ENCODE measurements at places on chromosomes 5 and 9. TPM values are rescaled to one million over a fixed set of nuclear protein-coding genes. Genes with fewer than 3 reads are reported as not detected.
A peak's percentile ranks its signal among the peaks of the same experiment; 100 is the strongest.

Gene SEMA6A
- 34.2 TPM for total RNA-seq

DNA sequence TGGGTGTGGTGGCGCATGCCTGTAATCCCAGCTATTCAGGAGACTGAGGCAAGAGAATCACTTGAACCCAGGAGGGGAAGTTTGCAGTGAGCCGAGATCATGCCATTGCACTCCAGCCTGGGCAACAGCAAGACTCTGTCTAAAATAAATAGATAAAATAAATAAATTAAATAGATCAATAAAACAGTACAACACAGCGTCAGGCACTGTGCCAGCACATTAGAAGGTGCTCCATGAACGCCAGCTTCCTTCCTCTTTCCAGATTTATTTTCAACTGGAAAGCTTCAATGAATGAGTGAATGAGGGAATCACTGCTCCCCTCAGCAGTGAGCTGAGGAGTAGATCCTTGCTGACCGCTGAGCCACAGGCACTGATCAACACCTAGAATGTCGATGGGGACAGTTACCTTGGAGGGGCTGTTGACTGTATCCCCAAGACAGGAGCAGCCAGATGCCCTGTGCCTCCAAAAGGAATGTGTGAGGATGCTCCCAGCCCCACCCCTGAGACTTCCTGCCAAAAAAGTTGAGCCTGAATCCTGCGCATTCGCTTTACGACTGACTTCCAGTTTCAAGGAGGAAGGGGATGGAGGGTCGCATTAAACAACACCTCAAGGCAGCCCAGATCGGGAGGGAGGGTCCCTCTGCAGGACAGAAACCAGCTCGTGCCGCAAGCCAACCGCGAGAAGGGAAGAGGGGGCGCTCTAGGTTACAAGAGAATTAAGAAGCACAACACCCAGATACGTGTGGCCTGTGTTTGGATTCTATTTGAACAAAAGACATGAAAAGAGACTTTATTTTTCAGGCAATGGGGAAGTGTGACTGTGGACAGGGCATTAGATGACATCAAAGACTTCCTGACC is 54.0 kb upstream of the CNOT6 start:
- H3K36me3 ChIP-seq: no peaks in the 10 kb centered on the region
- DNase-seq: no peak
- no peaks in the 10 kb centered on the region for H3K4me1 ChIP-seq
- H3K4me3 ChIP-seq: no peak overlapping the region
- no peaks in the 10 kb centered on the region for H3K27me3 ChIP-seq

GRCh38 chr9:16445141-16445920 is 425.1 kb downstream of the BNC2 start:
- H3K4me1 ChIP-seq: peaks cover 5% of the 10 kb centered on the region
- no peaks in the 10 kb centered on the region for H3K27me3 ChIP-seq
- H3K27ac ChIP-seq: no peak overlapping the region
- H3K4me3 ChIP-seq: no peak overlapping the region

- H3K27ac ChIP-seq: no peak overlapping the region
- H3K36me3 ChIP-seq: no peaks in the 10 kb centered on the region
- no peaks in the 10 kb centered on the region for H3K4me1 ChIP-seq
- DNase-seq: peak; percentile 49
- H3K27me3 ChIP-seq: no peaks in the 10 kb centered on the region
Observed at GRCh38 chr5:36944607-36945225, 68.1 kb downstream of the NIPBL start.

Gene ATOX1
- 265 TPM for total RNA-seq

GRCh38 chr5:42719034-42719433 is 37.6 kb upstream of the CCDC152 start:
- peak; percentile 0 for DNase-seq
- no peak overlapping the region for H3K4me3 ChIP-seq
- peaks cover 10% of the 10 kb centered on the region for H3K27me3 ChIP-seq
- peaks cover 7% of the 10 kb centered on the region for H3K4me1 ChIP-seq
- no peak overlapping the region for H3K27ac ChIP-seq

DNA sequence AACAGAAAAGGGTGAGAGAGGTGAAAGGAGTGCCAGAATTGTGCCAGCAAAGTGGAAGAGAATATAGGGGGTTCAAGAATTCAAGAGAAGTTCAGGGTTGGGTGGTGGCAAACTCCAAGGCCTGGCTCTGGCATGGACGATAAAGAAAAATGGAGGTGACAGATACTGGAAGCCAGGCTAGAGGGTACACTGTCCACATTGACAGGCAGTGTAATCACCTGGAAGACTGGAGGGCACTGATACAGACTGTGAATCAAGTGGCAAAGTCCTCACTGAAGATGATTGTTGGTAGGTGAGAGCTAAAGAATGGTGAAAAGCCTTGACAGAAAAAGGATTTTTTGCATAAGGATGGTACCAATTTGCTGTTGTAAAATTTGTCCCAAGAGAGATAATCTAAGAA is 7.1 kb downstream of the SAR1B start:
- DNase-seq: no peak
- H3K4me3 ChIP-seq: no peak overlapping the region
- H3K27ac ChIP-seq: no peak overlapping the region
- H3K27me3 ChIP-seq: no peaks in the 10 kb centered on the region
- H3K36me3 ChIP-seq: peaks cover 10% of the 10 kb centered on the region
- no peaks in the 10 kb centered on the region for H3K4me1 ChIP-seq

GRCh38 chr5:157283434-157283833 is 17.5 kb downstream of the CYFIP2 start:
- no peaks in the 10 kb centered on the region for H3K36me3 ChIP-seq
- H3K27me3 ChIP-seq: no peaks in the 10 kb centered on the region
- no peak for DNase-seq
- no peak overlapping the region for H3K4me3 ChIP-seq
- peaks cover 4% of the 10 kb centered on the region for H3K4me1 ChIP-seq
- H3K27ac ChIP-seq: no peak overlapping the region

- no peaks in the 10 kb centered on the region for H3K4me1 ChIP-seq
- no peaks in the 10 kb centered on the region for H3K36me3 ChIP-seq
- H3K27ac ChIP-seq: no peak overlapping the region
- H3K4me3 ChIP-seq: no peak overlapping the region
- no peaks in the 10 kb centered on the region for H3K27me3 ChIP-seq
- DNase-seq: no peak
Observed at GRCh38 chr5:6178846-6179532, 199.4 kb downstream of the MED10 start.

GRCh38 chr9:32350682-32351081 is 33.8 kb upstream of the ACO1 start:
- H3K27ac ChIP-seq: no peak overlapping the region
- H3K36me3 ChIP-seq: no peaks in the 10 kb centered on the region
- H3K4me3 ChIP-seq: no peak overlapping the region
- H3K27me3 ChIP-seq: no peaks in the 10 kb centered on the region
- DNase-seq: peak; percentile 8

Gene GABRG2
- not detected for total RNA-seq

Gene PTGES
- 1.2 TPM for total RNA-seq

Gene TMC1
- total RNA-seq: not detected

Gene C9orf153
- total RNA-seq: not detected

GRCh38 chr9:135711391-135711790 is 9.4 kb downstream of the KCNT1 start:
- peaks cover 30% of the 10 kb centered on the region for H3K27me3 ChIP-seq
- H3K4me3 ChIP-seq: no peak overlapping the region
- no peaks in the 10 kb centered on the region for H3K4me1 ChIP-seq
- no peak overlapping the region for H3K27ac ChIP-seq
- no peaks in the 10 kb centered on the region for H3K36me3 ChIP-seq

Gene IL5
- total RNA-seq: not detected

GRCh38 chr9:30310711-30311110 is 2073.7 kb upstream of the ACO1 start:
- no peak overlapping the region for H3K4me3 ChIP-seq
- no peaks in the 10 kb centered on the region for H3K27me3 ChIP-seq
- H3K27ac ChIP-seq: no peak overlapping the region
- no peaks in the 10 kb centered on the region for H3K4me1 ChIP-seq

Gene C5orf52
- total RNA-seq: not detected

Gene BARHL1
- total RNA-seq: not detected

Gene SVEP1
- 1.1 TPM for total RNA-seq

Gene ALDOB
- not detected for total RNA-seq

Gene ACOT12
- total RNA-seq: not detected

DNA sequence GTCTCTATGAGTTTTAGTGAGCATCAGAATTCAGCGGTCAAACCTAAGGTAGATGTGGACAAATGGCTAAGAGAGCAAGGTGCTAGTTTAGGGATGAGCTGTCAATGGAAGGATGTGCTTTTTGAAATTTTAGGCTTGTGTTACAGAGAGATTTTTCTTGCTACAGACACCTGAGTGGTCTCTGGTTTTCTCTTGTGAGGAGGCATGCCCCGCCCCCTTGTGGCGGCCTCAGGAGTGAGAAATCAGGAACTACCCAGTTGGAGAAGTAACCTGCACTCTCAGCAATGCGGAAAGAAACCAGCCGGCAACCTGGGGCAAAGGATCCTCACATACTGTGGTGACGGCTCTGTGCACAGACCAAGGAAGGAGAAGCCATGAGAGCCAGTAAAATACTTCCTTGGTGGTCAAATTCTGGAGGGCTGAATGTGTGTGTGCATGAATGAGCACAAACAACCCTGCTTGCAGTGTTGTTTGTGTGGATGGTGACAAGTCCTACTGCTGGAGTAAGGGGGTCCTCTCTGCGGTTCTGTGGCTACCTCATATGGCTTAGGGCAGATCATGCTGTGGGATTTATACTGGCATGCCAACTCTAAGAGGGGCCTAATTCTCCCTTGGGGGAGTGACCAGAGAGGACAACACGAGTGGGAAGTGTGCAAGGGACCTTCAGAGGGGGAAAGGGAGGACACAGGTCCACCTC is 16.7 kb upstream of the HSD17B4 start:
- H3K4me3 ChIP-seq: no peak overlapping the region
- H3K4me1 ChIP-seq: no peaks in the 10 kb centered on the region
- peak; percentile 13 for DNase-seq

Gene MARCHF11
- not detected for total RNA-seq

GRCh38 chr9:137029058-137029936 is 1.3 kb upstream of the ABCA2 start:
- no peak overlapping the region for H3K27ac ChIP-seq
- DNase-seq: no peak
- no peaks in the 10 kb centered on the region for H3K36me3 ChIP-seq
- no peaks in the 10 kb centered on the region for H3K27me3 ChIP-seq
- H3K4me3 ChIP-seq: peak overlapping the region; percentile 50
- peaks cover 15% of the 10 kb centered on the region for H3K4me1 ChIP-seq

GRCh38 chr9:98369471-98369870 is 114.0 kb upstream of the TBC1D2 start:
- no peaks in the 10 kb centered on the region for H3K27me3 ChIP-seq
- H3K4me3 ChIP-seq: no peak overlapping the region
- DNase-seq: no peak
- H3K4me1 ChIP-seq: peaks cover 18% of the 10 kb centered on the region
- H3K36me3 ChIP-seq: no peaks in the 10 kb centered on the region

GRCh38 chr5:151758141-151758429 is 346 bp downstream of the ATOX1 start:
- peak overlapping the region; percentile 78 for H3K27ac ChIP-seq
- peaks cover 15% of the 10 kb centered on the region for H3K4me1 ChIP-seq
- H3K27me3 ChIP-seq: no peaks in the 10 kb centered on the region
- H3K36me3 ChIP-seq: no peaks in the 10 kb centered on the region
- H3K4me3 ChIP-seq: peak overlapping the region; percentile 83
- no peak for DNase-seq

DNA sequence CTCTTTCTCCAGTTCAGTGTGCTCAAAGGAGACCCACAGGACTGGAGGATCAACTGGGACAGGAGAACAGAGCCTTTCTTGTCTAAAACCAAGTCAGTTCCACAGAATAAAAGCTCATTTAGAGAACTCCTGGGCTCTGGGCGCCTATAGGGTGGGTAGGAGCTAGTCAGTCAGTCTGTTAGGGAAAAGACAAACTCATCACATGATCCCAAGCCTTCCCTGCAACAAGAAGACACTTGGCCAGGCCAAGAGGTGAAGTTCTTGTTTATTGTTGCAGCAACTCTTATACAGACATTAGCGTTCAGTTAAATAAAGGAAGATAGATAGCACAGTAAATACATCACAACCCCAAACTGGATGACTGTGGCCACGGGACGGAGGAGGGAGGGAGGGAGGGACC is 102.3 kb downstream of the ENTREP1 start:
- H3K27me3 ChIP-seq: no peaks in the 10 kb centered on the region
- H3K4me1 ChIP-seq: no peaks in the 10 kb centered on the region
- no peak overlapping the region for H3K27ac ChIP-seq
- no peak overlapping the region for H3K4me3 ChIP-seq
- no peaks in the 10 kb centered on the region for H3K36me3 ChIP-seq

Gene FOXE1
- 0.07 TPM for total RNA-seq

DNA sequence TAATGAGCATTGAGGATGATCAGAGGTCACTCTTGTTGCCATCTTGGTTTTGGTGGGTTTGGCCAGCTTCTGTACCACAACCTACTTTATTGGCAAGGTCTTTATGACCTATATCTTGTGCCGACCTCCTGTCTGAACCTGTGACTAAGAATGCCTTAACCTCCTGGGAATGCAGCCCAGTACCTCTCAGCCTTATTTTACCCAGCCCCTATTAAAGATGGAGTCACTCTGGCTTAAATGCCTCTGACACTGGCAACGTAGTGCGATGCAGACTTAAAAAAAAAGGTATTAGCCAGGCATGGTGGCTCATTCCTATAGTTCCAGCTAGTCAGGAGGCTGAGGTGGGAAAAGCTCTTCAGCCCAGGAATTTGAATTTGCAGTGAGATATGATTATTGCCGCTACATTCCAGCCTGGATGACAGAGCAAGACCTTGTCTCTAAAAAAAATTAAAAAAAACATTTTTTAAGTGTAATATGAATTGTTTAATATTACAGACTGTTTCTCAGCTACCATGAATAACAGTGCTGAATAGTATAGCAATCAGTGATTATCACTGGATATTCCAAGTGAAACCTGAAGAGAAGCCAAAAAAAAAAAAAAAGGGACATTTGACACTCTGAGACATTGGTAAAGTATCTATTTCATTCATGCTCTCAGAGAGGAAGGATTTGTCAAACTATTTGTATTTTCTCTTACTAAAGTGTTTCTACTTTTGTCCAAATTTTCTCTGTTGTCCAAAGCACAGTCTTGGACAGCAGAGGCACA is 18.3 kb upstream of the STOM start:
- no peaks in the 10 kb centered on the region for H3K27me3 ChIP-seq
- H3K4me1 ChIP-seq: peaks cover 5% of the 10 kb centered on the region
- no peak overlapping the region for H3K4me3 ChIP-seq

- no peak for DNase-seq
- no peak overlapping the region for H3K4me3 ChIP-seq
- H3K27ac ChIP-seq: no peak overlapping the region
- no peaks in the 10 kb centered on the region for H3K36me3 ChIP-seq
Observed at GRCh38 chr5:5031665-5032064, 108.5 kb upstream of the ADAMTS16 start.

All from astrocyte (in vitro differentiated cells and primary cell).